ENCODE measurements at places on chromosomes 11 and 22.

- no peak for DNase-seq
Observed at GRCh38 chr11:133249065-133249464, 283.2 kb downstream of the OPCML start.

GRCh38 chr22:43298062-43298801 lies 44.9 kb downstream of the SCUBE1 start:
- DNase-seq = no peak

DNA sequence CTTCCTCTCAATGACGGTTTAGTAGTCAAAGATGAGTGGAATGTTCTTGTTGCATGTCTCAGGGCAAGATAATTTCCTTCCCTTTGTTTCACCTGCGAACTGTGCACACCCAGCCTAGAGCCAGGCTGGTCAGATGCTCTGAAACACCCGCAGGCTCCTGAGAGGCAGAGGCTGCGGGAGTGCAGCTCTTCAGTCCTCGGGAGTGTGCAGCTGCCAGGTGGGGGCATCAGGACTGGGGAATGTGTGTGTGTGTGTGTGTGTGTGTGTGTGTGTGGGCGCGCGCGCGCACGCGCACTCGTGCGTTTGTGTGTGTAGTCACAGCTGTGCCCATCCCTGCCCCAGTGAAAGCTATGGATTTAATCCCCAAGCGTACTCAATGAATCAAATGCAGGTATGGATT lies 136.2 kb upstream of the NTM start:
- DNase-seq = no peak

- no peak for DNase-seq
Observed at GRCh38 chr11:17636721-17637120, 82.7 kb upstream of the MYOD1 start.

- DNase-seq = peak; percentile 68
Observed at GRCh38 chr22:19730655-19731360, 7.5 kb downstream of the GP1BB start.

DNA sequence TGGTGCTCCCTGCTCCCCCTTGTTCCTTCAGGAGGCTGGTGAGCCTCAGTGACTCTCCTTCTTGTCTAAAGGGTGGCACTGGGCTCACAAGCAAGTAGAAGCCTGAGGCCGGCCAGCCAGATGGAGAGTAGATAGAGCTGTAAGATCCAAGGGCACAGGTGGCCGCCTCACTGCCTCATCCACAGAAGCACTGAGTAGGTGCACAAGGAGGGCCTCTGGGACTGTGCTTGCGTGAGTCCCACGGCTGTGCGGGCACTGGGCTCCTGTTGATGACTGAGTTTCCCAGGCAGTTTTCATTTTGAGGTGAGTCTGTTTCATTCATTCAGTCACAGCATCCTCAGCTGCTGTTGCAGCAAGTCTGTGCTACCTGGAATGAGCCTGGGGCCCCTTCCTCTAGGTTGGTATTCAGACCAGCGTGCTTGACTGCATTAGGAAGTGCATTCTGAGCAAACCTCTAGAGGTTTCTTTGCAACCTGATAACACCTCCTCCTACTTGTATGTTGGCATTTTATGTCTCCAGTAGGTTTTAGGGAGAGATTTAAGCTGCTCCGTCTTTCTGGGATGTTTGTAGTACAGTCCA lies 184.0 kb downstream of the TBC1D22A start:
- no peak for DNase-seq

- no peak for DNase-seq
Observed at GRCh38 chr11:58674609-58675008, 52.1 kb downstream of the CNTF start.
